ENCODE measurements at places on chromosomes 12 and 14. TPM values are rescaled to one million over a fixed set of nuclear protein-coding genes. Genes with fewer than 3 reads are reported as not detected.

RERG gene
- total RNA-seq: 0.36 TPM

PROX2 gene
- total RNA-seq: not detected

RTL1 gene
- total RNA-seq: 0.33 TPM

ZNF641 gene
- total RNA-seq: 7.8 TPM

OR6C2 gene
- total RNA-seq: not detected

ARHGEF25 gene
- 6.5 TPM for total RNA-seq

C12orf50 gene
- not detected for total RNA-seq

SIRT4 gene
- 1.6 TPM for total RNA-seq

FOXN3 gene
- total RNA-seq: 4.5 TPM

KRT73 gene
- not detected for total RNA-seq

GLIPR1L1 gene
- not detected for total RNA-seq

TMEM117 gene
- 2.6 TPM for total RNA-seq
